ENCODE measurements at places on chromosomes 6 and 20.

DNA sequence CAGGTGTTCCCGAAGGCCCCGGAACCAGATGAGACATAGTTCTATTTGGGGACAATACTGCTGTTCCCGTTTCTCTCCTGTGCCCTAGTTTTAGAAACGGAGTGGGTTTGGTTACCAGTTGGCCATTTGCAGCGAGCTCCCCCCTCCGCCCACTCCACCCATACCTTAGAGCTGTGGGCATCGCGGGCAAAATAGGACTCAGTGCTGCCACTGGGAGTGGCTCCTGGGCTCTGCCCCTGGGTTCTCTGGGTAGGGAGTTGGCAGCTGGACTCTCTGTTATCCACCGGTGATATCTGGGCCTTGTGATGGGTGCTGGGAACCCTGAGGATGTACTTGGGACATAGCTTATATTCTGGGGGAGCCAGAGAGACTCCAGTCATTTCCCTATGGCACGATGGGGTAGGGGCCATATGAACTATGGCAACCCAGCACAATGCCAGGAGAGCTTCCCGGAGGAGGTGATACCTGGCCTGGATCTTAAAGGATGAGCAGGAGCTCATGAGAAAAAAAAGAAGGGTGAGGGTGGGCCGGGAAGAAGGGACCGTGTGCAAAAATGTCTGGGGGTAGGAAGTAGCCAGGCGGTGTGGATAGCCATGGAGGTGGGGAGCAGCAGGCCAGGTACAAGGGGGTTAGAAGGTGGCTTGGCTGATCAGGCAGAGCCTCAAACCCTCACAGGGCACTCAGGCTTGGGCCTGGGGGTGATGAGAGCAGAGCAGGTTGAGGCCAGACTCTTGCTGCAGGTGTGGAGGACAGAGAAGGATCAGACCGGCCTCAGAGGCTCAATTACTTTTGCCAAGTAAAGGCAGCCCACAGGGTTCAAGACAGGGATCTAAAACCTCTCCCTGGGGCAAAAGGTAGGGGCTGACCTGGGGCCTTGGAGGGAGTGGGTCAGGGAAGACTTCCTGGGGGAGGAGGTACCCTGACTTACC lies 9.6 kb downstream of the SRC start:
- no peak for DNase-seq

GRCh38 chr6:105111105-105111504 lies 68.7 kb downstream of the POPDC3 start:
- no peak for DNase-seq

DNA sequence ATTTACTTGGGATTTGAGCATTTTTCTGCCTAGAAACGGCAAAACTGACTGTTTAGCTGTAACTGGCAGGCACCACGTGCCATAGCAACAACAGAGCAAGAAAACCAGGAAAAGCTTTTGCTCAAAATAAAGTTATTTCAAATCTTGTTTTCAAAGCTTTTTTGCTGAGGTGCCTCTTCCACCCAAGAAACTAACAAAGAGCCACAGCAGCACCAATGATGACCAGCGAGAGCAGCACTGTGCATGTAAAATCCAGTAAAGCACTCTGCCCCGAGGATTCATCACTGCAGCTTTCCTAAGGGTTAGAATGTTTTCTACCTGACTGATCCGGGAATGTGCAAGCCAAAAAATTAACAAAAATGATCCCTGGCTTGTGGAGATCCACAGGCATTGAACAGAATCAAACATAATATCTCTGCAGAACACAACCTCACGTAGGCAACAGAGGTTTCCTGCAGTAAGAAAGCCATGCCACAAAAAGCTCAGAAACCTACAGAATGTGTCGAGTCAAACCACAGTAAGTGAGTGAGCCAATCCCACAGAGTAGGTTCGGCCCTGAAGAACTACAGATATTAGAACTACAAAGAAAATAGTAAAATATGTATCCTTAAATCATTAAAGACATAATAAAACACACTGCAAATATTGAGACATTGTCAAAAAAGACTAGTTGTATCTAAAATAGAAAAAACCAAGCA lies 7.4 kb upstream of the ULBP3 start:
- no peak for DNase-seq

DNA sequence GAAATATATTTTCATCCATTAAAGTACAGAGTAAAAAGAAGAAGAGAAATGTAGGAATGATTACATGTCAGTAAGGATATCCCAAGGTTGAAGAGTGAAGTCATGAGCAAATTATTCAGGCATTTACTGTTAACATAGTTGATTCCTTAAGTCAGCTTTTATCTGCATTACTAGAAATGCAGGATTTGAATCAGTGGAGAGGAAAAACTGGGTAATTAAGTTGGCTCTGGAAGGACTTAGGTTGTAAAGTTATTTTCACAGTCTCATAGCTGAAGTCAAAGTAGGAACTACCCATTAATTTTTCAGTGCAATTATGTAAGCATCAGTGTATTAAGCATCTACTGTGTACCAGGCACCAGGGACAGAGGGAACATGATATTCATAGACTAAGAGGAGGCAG lies 7.8 kb downstream of the NAA20 start:
- no peak for DNase-seq

DNA sequence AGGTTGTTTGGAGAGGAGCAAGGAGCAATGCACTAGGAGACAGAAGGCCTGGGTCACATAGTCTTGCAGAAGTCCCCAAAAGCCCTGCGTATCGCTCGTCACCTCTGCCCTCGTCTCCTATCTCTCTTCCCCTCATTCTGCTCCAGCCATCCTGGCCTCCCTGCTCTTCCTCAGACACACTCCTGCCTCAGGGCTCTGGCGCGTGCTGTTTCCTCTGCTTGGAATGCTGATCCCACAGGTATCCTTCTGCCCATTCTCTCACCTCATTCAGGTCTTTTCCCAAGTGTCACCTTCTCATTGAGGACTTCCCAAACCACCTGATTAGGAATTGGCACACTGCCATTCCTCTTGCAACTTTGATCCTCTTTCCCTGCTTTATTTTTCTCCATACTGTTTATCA lies 9.0 kb upstream of the SLC2A10 start:
- no peak for DNase-seq

- DNase-seq = no peak
Measured at GRCh38 chr6:113281014-113281413, 576.1 kb upstream of the MARCKS start.

DNA sequence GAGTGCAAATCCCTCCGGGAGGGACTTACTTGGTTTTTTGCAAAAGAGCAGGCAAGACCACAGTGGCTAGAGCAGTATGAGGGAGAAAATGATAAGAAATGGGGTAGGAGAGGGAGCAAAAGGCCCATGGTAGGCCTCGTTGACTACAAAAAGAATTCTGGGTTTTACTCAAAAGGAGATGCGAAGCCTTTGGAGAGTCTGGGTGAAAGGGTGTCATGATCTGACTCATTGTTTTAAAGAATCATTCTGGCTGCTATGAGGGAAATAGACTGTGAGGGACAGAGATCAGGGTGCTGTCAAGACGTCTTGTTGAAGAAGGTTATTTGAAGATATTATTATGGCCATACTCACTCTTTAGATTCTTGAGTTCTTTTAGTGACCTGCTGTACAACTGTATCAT lies 13.0 kb downstream of the TBC1D32 start:
- no peak for DNase-seq

- no peak for DNase-seq
Measured at GRCh38 chr20:59817846-59818615, 115.4 kb downstream of the SYCP2 start.

DNA sequence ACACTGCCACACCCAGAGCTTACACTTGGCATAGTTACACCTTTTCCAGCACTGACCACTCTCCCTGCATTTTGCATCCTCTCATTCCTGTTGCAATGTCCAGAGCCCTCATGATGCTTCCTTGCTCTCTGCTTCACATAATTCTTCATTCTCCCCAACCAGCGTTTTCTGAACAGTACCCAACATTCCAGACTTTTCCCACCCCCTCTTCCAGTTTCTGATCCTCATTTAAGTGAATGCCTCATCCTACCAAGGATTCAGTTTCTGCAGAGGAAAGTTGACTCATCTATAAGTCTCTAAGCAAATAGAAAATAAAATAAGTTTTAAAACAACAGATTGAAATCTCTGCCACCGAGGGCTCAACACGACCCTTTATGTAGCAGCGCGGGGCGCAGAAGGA lies 321.3 kb upstream of the TCF21 start:
- no peak for DNase-seq

DNA sequence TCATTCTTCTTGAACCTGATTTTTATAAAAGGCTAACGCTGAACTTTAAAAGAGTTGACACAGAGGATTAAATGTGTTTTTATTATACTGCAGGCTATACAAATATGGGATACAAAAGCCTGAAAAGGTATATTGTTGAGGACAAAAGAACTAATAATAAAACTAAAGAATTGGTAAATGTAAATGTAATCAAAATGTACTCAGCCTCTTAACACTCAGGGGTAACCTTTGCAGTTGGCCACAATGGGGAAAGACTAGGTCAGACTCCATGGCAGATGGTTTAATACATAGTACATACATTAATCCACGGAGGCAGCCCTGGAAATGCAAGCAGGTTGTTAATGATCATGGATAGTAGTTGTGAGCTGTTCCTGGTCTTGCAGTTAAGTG lies 57.5 kb downstream of the SOBP start:
- DNase-seq = no peak

- no peak for DNase-seq
Measured at GRCh38 chr20:52470561-52470960, 279.0 kb upstream of the ZFP64 start.

DNA sequence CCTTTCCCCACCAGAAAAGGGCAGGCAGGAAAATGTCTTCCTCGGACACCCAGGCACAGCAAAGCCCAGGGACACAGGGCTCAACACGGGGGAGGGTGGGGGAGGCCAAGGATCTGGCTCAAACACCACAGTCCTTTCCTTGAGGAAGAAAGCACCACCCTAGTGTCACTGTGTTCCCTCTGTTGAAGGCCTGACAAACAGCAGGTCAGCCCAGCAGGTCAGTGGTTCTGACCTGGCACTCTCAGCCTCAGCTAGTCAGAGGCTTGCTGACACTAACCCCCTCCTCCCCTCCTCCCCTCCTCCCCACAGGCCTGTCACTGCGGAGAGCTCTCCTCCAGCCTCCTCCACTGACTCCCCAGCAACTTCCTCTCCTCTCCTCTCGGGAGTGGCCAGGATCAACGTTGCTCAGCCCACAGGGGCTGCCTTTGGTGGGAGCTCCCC lies 239.6 kb downstream of the LRFN2 start:
- DNase-seq = no peak

DNA sequence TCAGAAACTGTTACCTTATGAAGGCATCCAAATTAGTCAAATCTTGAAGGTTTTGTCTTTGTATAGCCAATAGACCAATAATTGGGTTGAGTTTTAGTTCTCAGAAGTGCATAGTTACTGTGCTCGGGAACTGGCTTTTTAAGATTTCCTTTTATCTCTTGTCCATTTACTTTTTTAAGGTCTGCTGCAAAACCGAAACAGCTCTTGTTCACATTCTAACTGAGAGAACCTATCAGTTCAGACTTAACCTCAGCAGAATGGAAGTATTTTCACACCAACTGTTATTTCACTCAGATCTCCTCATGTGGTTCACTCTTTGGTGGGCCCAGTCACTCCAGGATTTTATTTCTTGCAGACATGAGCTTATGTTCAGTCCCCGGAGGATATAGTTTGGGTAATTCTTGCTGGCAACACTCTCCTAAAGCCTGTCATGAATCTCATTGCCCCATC lies 55.5 kb downstream of the TPBG start:
- DNase-seq = no peak

DNA sequence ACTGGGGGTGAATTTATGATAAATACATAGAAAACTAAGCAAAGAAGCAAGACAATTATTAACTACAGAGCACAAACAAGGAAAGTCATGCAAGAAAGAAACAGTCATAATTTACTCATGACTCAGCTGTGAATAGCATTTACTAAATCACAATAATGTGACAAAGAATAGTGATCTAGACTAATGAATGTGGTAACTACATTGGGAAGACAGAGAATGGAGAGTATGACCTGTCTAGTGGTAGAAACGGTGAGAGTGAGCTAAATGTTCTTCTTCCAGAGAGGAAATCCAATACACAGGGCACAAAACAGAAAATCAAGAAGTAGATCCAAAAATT lies 153.5 kb upstream of the DST start:
- DNase-seq = no peak

DNA sequence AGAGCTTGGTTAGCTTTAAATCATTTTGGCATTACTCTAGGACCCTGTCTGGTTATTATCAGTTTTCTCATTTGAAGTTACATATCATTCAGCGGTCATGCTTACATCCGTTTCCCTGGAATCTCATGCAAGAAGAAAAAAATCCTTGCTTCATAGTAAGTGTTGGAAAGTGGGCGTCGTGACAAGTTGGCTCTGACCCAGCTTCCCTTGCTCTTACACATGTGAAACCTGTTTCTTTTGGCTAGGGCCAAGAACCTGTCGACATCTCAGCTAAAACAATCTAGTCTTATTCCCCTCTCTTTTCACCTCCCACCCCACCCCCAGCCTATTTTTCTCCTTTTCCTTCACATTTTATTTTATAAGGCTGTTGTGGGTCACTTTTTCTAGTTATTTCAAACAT lies 45.5 kb downstream of the ANKS1A start:
- DNase-seq = no peak
